ENCODE measurements at places on chromosomes 12 and 14.

GRCh38 chr14:24307156-24307574 lies 612 bp downstream of the CIDEB start:
- H3K36me3 ChIP-seq, result peaks cover 38% of the 10 kb centered on the region
- no peaks in the 10 kb centered on the region for H3K27me3 ChIP-seq
- H3K27ac ChIP-seq, result peak overlapping the region; percentile 97
- DNase-seq, result no peak
- peak overlapping the region; percentile 55 for H3K4me3 ChIP-seq

- H3K4me1 ChIP-seq, result no peaks in the 10 kb centered on the region
- no peak overlapping the region for H3K27ac ChIP-seq
- H3K4me3 ChIP-seq, result no peak overlapping the region
- no peak for DNase-seq
- no peaks in the 10 kb centered on the region for H3K27me3 ChIP-seq
Observed at GRCh38 chr14:60662982-60663381, 13.7 kb upstream of the SIX1 start.

- no peak overlapping the region for H3K27ac ChIP-seq
- H3K36me3 ChIP-seq, result no peaks in the 10 kb centered on the region
- no peaks in the 10 kb centered on the region for H3K27me3 ChIP-seq
- no peak overlapping the region for H3K4me3 ChIP-seq
- no peaks in the 10 kb centered on the region for H3K4me1 ChIP-seq
Observed at GRCh38 chr14:76280221-76280620, 95.7 kb upstream of the ESRRB start.

DNA sequence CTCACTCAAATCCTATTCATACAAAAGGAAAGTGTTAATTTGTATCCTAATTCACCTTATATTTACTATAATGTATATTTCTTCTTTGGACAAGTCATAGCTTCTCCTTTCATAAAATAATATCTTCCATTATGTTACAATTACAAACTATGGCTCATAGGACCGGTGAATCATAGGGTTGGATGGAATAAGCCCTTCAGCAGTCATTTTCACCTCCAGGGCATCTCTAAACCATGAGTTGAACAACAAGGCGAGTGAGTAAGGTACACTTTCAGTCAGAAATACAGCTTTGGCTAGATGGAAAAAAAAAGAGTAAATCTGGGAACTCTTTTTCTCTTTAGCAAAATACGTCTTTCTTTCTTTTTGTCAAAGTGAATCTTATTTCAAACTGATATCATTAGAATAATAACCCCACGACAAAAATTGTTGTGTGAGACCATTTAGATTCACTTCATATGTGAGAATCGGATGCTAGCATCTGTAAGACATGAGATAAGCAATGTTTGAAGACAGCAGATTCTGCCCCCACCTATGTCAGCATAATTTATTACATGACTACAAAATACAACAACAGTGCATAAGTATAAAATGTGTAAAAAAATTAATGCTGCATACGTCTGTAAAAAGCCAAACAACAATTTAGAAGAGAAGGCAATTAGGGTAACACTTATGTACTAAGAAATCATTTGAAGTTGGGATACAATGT lies 184.4 kb upstream of the SLC38A2 start:
- H3K4me3 ChIP-seq, result no peak overlapping the region
- H3K36me3 ChIP-seq, result no peaks in the 10 kb centered on the region
- DNase-seq, result no peak
- H3K27me3 ChIP-seq, result no peaks in the 10 kb centered on the region

GRCh38 chr12:21337959-21338744 lies 3.4 kb upstream of the SLCO1A2 start:
- no peaks in the 10 kb centered on the region for H3K36me3 ChIP-seq
- H3K27me3 ChIP-seq, result no peaks in the 10 kb centered on the region
- H3K4me1 ChIP-seq, result peaks cover 28% of the 10 kb centered on the region
- no peak overlapping the region for H3K27ac ChIP-seq
- H3K4me3 ChIP-seq, result no peak overlapping the region

- H3K27ac ChIP-seq, result peak overlapping the region; percentile 87
- no peaks in the 10 kb centered on the region for H3K27me3 ChIP-seq
- H3K36me3 ChIP-seq, result peaks cover 19% of the 10 kb centered on the region
- H3K4me3 ChIP-seq, result no peak overlapping the region
- H3K4me1 ChIP-seq, result peaks cover 23% of the 10 kb centered on the region
- no peak for DNase-seq
Observed at GRCh38 chr14:21385188-21385904, 1.5 kb upstream of the SUPT16H start.

DNA sequence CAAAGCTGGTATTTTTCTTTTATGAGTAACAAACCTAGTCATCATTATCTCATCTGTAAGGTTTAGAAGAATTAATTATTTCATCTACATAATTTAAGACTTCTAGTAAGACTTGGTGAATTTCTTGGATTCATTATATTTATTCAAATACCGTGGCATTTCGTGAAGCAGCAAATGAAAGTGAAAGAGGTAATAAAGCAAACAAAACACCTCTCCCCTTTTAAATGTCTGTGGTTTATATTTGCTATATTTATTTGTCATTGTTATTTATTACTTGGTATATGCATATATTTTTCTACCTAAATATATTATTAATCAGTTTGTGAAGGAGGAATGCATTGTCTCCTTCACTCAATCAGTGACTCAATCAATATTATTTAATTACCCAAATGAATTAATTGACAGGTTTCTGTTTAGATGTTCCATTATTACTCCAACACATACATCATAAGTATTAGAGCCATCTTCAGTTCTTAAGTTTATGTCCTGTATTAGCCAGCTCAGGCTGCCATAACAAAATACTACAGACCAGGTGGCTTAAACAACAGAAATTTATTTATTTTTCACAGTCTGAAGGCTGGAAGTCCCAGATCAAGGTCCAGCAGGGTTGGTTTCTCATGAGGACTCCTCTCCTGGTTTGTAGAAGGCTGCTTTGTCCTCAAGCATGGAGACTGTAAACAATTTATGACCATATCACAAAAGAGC lies 6.6 kb downstream of the CFAP54 start:
- no peak overlapping the region for H3K4me3 ChIP-seq
- no peak for DNase-seq
- no peak overlapping the region for H3K27ac ChIP-seq
- no peaks in the 10 kb centered on the region for H3K36me3 ChIP-seq

- H3K4me3 ChIP-seq, result peak overlapping the region; percentile 66
- H3K27ac ChIP-seq, result peak overlapping the region; percentile 68
- DNase-seq, result no peak
- peaks cover 6% of the 10 kb centered on the region for H3K4me1 ChIP-seq
- no peaks in the 10 kb centered on the region for H3K27me3 ChIP-seq
Observed at GRCh38 chr14:91061056-91061887, 831 bp upstream of the RPS6KA5 start.

- DNase-seq, result no peak
- H3K27me3 ChIP-seq, result no peaks in the 10 kb centered on the region
- peaks cover 14% of the 10 kb centered on the region for H3K4me1 ChIP-seq
- no peak overlapping the region for H3K4me3 ChIP-seq
- H3K27ac ChIP-seq, result no peak overlapping the region
- H3K36me3 ChIP-seq, result no peaks in the 10 kb centered on the region
Observed at GRCh38 chr12:56678852-56679251, 9.2 kb downstream of the PTGES3 start.

- H3K4me3 ChIP-seq, result no peak overlapping the region
- H3K36me3 ChIP-seq, result no peaks in the 10 kb centered on the region
- DNase-seq, result no peak
- H3K27me3 ChIP-seq, result no peaks in the 10 kb centered on the region
Observed at GRCh38 chr12:93857279-93857938, 180.2 kb downstream of the CRADD start.

- no peak overlapping the region for H3K27ac ChIP-seq
- H3K36me3 ChIP-seq, result peaks cover 7% of the 10 kb centered on the region
- DNase-seq, result no peak
- no peak overlapping the region for H3K4me3 ChIP-seq
Observed at GRCh38 chr14:103560691-103561090, 1.8 kb downstream of the BAG5 start.

DNA sequence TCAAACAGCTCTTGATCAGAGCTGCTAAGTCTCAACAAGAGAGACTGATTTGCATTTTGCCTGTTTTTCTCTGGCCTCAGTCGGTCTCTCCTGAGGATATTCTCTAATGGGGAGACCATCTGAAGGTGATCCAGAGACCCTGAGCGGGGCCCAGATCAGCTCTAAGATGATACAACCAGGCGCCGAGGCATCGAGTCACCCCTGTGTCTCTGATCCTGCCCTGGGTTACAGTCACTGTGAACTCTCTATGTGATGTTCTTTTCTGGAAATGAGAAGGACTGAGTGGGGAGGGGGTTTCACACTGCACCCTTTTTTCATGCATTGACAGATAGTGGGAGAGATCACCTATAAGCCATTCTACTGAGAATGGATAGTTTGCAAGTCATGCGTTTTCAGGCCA lies 247.6 kb upstream of the PWP1 start:
- H3K27me3 ChIP-seq, result no peaks in the 10 kb centered on the region
- H3K4me1 ChIP-seq, result no peaks in the 10 kb centered on the region
- no peak overlapping the region for H3K4me3 ChIP-seq
- no peak for DNase-seq
- H3K36me3 ChIP-seq, result no peaks in the 10 kb centered on the region

DNA sequence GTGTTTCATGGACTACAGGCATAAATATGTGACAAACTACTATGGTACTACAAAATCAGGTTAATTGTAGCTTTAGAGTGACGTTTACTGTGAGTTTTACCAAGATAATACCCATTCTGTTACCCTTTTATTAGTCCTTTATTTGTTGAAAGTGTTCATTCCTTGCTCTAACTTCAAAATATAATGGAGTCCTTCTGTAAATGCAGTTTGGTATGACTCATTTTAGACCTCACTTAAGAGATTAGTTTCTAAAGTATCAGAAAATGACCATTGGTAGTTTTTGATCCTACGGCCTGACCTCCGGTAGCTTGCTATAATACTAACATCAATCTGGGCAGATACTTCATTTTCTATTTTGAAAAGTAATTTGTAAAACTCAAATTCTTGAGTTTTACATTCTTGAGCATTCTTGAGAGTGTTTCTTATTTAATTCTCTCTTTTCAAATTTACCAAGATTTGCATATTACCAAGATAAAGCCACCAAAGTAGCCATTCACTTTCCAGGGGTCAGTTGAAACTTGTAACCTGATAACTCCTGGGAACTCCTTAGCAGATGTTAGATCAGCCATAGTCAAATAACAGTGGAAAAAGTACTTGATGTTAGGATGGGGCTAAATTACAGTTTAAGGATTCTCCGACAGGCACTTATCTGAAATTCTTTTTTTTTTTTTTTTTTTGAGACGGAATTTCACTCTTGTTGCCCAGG lies 4.2 kb downstream of the HSPA2 start:
- H3K27me3 ChIP-seq, result no peaks in the 10 kb centered on the region
- no peak overlapping the region for H3K27ac ChIP-seq
- DNase-seq, result no peak
- no peaks in the 10 kb centered on the region for H3K36me3 ChIP-seq
- H3K4me3 ChIP-seq, result no peak overlapping the region
- H3K4me1 ChIP-seq, result peaks cover 2% of the 10 kb centered on the region

DNA sequence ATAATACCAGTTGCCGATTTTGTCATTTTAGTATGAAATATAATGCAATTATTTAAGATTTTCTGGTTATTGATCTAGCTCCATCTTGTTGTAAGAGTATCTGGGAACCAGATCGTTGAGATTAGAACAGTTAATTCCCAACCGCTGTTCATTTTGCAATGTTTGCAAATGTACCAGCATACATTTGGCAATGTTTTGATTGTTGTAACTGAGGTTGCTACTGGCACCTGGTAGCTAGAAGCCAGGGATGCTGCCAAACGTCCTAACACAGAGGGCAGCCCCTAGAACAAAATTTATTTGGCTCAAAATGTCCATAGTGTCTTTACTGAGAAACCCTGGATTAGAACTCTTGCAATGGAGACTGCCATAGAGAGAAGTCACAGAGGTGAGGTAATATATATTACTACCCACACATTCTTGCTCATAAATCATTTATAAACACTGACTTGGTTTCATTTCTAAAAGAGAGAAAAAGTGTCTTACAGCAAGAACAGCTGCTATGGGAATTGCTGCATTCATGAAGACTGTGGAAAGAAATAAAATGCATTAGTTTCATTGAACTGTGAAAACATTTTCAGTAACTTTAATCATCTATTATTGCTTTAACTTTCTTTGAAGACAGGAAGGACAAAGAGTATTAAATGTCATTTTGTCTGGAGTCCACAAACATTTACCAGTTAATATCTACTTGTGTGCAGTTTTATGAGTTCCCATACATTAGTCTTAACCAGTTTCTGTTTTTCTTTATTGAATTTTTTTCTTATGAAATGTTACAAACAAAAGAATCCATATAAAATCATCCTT lies 46.2 kb downstream of the ABCC9 start:
- H3K27ac ChIP-seq, result peak overlapping the region; percentile 92
- H3K36me3 ChIP-seq, result no peaks in the 10 kb centered on the region
- H3K4me3 ChIP-seq, result peak overlapping the region; percentile 38
- DNase-seq, result no peak
- peaks cover 2% of the 10 kb centered on the region for H3K4me1 ChIP-seq
- H3K27me3 ChIP-seq, result no peaks in the 10 kb centered on the region

GRCh38 chr14:65703996-65704395 lies 291.5 kb downstream of the FUT8 start:
- no peaks in the 10 kb centered on the region for H3K27me3 ChIP-seq
- H3K4me3 ChIP-seq, result no peak overlapping the region
- no peaks in the 10 kb centered on the region for H3K36me3 ChIP-seq
- no peaks in the 10 kb centered on the region for H3K4me1 ChIP-seq
- DNase-seq, result no peak
- H3K27ac ChIP-seq, result no peak overlapping the region

- no peak overlapping the region for H3K4me3 ChIP-seq
- peaks cover 5% of the 10 kb centered on the region for H3K4me1 ChIP-seq
Observed at GRCh38 chr12:49609875-49610154, 4.4 kb upstream of the FAM186B start.

GRCh38 chr14:99118946-99119345 lies 153.1 kb downstream of the BCL11B start:
- H3K27ac ChIP-seq, result no peak overlapping the region
- no peaks in the 10 kb centered on the region for H3K4me1 ChIP-seq
- no peak overlapping the region for H3K4me3 ChIP-seq
- no peak for DNase-seq

DNA sequence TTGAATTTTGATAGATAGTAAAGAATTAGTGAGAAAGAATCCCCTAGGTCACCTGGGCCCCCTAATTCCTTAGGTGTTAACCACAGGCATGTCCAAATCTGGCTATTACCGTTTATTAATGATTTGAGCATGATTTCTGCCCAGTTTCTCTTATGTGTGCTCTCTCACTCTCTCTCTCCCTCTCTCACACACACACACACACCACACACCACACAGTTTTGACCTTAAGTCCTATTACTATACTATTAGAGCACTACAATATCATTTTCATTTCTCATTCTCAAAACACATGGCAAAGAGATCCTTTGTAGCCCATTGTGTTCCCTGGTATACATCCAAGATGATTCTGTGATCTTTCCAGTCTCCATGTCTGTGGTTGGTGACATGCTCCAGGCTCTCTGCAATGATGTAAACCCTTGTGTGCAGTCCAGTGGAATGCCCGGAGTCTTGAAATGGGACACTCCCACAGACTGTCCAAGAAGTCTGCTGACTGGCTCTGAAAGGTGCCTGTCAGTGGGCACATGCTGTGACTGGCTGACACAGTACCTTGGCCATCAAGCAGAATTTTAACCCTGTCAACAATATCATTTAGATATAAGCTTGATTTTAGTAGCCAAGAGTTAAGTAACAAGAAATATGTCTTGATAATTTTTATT lies 96.2 kb downstream of the FIGNL2 start:
- H3K4me1 ChIP-seq, result peaks cover 7% of the 10 kb centered on the region
- no peak overlapping the region for H3K4me3 ChIP-seq
- no peaks in the 10 kb centered on the region for H3K27me3 ChIP-seq
- no peaks in the 10 kb centered on the region for H3K36me3 ChIP-seq
- DNase-seq, result no peak
- no peak overlapping the region for H3K27ac ChIP-seq
